Temporal lobe (tissue), 4 donors: ENCODE measurements at places on chromosomes 16 and 17. TPM values are rescaled to one million over a fixed set of nuclear protein-coding genes. Genes with fewer than 3 reads are reported as not detected.

PRR15L gene
- total RNA-seq = not detected

CDH3 gene
- 10.1 TPM for total RNA-seq

E4F1 gene
- 18.9 TPM for total RNA-seq

RHOT2 gene
- total RNA-seq = 26.1 TPM

TEKT5 gene
- not detected for total RNA-seq

CA7 gene
- not detected for total RNA-seq

CHST4 gene
- total RNA-seq = under 0.01 TPM

KRTAP9-2 gene
- not detected for total RNA-seq

NRN1L gene
- not detected for total RNA-seq

C16orf54 gene
- not detected for total RNA-seq

KRT9 gene
- total RNA-seq = not detected

PTX4 gene
- not detected for total RNA-seq

REXO5 gene
- 7.6 TPM for total RNA-seq

KCTD19 gene
- total RNA-seq = 0.25 TPM

DPEP1 gene
- 4.2 TPM for total RNA-seq

HYDIN gene
- 15.7 TPM for total RNA-seq

CTRB2 gene
- total RNA-seq = not detected

ANKRD11 gene
- 33.9 TPM for total RNA-seq

PCGF2 gene
- 11.8 TPM for total RNA-seq

CCL13 gene
- total RNA-seq = 0.74 TPM

FBXO39 gene
- total RNA-seq = not detected

NETO2 gene
- total RNA-seq = 122 TPM

KRT20 gene
- total RNA-seq = 0.25 TPM

KRT39 gene
- total RNA-seq = not detected

KCNG4 gene
- total RNA-seq = not detected

MAF gene
- total RNA-seq = 16.5 TPM

ZMYND15 gene
- not detected for total RNA-seq

HS3ST6 gene
- total RNA-seq = not detected

GHDC gene
- total RNA-seq = 4.4 TPM

EFCAB5 gene
- total RNA-seq = 2.7 TPM

TSNAXIP1 gene
- 3.0 TPM for total RNA-seq

CD300LF gene
- 0.25 TPM for total RNA-seq

CDRT15L2 gene
- total RNA-seq = not detected

CNGB1 gene
- 0.49 TPM for total RNA-seq

TMEM98 gene
- total RNA-seq = 32.7 TPM

PIRT gene
- 0.98 TPM for total RNA-seq

TMC7 gene
- total RNA-seq = 3.0 TPM

CFAP97D1 gene
- not detected for total RNA-seq

ADAM11 gene
- 14.3 TPM for total RNA-seq

CAVIN1 gene
- 6.4 TPM for total RNA-seq

KRTAP9-9 gene
- total RNA-seq = not detected

CD68 gene
- 0.25 TPM for total RNA-seq

PIK3R5 gene
- total RNA-seq = 0.49 TPM

VPS25 gene
- total RNA-seq = 25.1 TPM

OMG gene
- 4.7 TPM for total RNA-seq

KRT36 gene
- not detected for total RNA-seq

BIRC5 gene
- 3.2 TPM for total RNA-seq

SLC5A11 gene
- total RNA-seq = not detected

CCL8 gene
- 0.25 TPM for total RNA-seq
